ENCODE measurements at places on chromosomes 1 and 21.

DNA sequence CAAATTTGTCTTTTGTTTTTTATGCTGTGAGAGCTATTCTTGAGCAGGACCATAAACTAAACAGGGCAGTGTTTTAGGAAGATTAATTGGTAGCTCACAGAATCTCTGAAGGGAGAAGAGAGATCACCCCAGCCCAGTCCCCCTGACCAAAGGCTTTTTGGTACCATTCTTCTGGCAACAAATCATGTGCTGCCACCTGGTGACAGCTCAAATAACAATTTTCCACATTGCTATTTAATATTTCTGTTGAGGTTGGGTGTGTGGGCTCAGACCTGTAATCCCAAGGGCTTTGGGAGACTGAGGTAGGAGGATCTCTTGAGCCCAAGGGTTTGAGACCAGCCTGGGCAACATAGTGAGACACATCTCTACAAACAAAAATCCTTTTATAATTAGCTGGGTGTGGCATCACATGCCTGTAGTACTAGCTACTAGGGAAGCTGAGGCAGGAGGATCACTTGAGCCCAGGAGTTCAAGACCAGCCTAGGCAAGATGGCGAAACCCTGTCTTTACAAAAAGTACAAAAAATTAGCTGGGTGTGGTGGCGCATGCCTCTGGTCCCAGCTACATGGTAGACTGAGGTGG is 2.2 kb upstream of the TESK2 start:
- DNase-seq: no peak

DNA sequence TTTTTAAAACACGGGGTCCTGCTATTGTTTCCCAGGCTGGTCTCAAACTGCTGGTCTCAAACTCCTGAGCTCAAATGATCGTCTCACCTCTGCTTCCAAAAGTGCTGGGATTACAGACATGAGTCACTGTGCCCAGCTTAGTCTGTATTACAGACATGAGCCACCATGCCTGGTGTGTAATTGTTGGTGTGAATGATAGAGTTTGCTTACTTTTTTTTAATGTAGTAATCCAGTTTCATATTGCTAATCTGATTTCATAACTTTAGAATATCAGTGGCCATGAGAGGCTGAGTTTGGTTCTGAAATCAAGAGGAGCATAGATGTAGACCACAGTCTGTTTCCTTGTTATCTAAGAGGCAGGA is 3.4 kb downstream of the EPB41 start:
- DNase-seq: no peak

DNA sequence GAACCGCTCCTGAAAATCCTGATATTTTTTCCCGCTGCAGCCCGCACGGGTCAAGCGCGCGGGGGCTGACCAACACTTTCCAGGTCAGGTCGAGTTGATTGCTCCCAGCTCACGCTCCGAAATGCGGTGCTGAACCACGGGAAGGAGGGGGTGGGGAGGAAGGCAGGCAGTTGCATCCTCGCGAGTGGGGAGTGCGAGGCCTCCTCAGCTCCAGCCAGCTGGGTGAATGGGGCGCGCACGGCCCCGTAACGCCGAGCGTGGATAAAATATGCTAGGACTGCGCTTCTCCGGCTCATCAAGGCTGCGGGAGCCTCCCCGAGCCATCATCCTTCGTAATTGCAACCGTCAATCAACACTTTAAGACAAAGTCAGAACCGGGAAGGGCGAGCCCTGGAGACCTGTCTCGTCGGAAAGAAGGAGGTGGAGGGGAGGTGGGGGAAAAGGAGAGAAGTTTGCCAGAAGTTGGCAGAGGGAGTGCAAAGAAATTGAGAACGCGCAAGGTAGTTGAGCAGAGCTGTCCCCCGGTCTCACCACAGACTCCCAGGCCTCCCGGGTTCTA is 8.0 kb downstream of the NR5A2 start:
- no peak for DNase-seq

DNA sequence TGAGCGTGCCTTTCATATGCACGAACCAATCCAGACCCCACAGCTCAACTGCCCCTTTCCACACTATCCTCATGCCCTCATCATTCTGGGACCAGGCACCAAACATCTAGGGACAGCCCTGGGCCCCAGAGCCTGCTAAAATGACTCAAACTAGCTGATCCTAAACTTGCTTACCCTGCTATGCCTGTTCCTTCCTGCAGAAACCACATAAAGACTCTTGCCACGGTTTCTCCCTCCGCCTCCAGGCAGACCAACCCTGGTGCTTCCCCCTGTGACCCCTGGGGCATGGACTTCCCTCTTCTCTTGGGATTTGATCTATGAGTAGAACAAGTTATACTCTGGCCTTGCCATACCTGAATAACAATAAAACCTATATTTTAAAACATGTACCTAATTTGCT is 138.0 kb upstream of the CD34 start:
- DNase-seq: no peak

- DNase-seq: no peak
These were observed 897 bp downstream of the SLC25A24 start for GRCh38 chr1:108199201-108199691.

DNA sequence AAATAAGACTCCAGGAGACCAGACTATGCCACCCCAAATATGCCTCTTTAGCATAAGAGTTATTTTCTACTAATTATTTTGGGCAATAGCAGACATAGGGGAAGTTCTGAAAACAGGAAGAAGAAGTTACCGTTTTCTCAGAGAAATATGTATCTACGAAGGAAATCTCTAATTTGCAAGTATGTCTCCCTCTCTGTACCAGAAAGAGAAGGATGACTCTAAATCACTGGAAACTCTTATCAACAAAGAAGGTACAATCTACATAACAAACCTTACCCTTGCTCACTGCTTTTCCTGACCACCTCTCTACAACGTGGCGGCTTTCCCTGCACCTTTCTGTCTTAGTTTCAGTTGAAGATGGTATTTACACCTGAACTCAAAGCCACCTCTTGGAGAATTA is 49.0 kb downstream of the OMA1 start:
- no peak for DNase-seq

DNA sequence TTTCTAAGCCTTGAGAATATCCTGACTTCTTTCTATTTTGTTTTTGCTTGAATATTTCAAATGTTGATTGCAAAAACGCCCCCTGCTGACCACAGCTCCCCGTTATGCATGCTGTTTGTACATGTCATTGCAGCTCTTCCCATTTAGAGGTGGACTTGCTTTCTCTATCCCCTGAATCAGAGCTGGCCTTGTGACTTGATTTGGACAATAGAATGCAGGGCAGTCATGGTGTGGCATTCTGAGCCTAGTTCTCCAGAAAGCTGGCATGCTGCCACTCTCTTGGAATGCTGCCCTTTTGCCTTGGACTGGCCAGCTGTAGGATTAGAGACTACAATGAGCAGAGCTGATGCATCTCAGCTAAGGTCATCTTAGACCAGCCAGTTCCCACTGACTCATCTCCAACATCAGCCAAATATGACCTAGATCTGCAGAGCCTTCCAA is 1561.5 kb downstream of the MRPL39 start:
- DNase-seq: peak; percentile 10

DNA sequence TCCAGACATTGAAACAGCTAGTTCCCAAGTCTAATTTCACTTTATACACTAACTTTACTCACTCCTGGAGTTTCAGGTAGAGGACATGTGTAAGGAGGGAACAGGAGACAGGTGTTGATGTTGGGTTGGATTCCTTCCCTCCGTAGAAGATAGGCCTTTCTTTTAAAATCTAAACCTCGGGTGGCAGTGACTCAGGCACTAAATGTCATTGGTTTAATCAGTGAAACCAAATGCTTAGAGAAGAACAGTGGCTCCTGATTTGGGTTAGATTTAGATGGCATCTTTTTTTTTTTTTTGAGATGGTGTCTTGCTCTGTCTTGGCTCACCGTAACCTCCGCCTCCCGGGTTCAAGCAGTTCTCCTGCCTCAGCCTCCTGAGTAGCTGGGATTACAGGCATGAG is 7.2 kb downstream of the CAP1 start:
- no peak for DNase-seq
